ENCODE measurements at places on chromosomes 2 and 18. TPM values are rescaled to one million over a fixed set of nuclear protein-coding genes. Genes with fewer than 3 reads are reported as not detected.

The TMEM247 gene
- polyA plus RNA-seq, result not detected

GRCh38 chr2:236886456-236886855, 199.2 kb upstream of the COPS8 start:
- no peak for DNase-seq

- DNase-seq, result no peak
Measured at GRCh38 chr2:43984533-43984932, 11.3 kb downstream of the LRPPRC start.

- DNase-seq, result no peak
Measured at GRCh38 chr2:26251893-26252292, 7.2 kb downstream of the HADHB start.

GRCh38 chr18:36623681-36624190, 205.1 kb downstream of the TPGS2 start:
- no peak for DNase-seq

- no peak for DNase-seq
Measured at GRCh38 chr2:85873679-85874078, 15.1 kb downstream of the ST3GAL5 start.

GRCh38 chr2:199833525-199833924, 17.5 kb downstream of the FTCDNL1 start:
- no peak for DNase-seq

- DNase-seq, result no peak
Measured at GRCh38 chr2:16661526-16661925, 4.1 kb downstream of the CYRIA start.

- DNase-seq, result no peak
Measured at GRCh38 chr2:99974682-99975375, 167.6 kb downstream of the AFF3 start.

- DNase-seq, result no peak
Measured at GRCh38 chr2:11777066-11777782, 30.8 kb downstream of the LPIN1 start.

- DNase-seq, result no peak
Measured at GRCh38 chr2:22110244-22110651, 986.5 kb downstream of the TDRD15 start.

DNA sequence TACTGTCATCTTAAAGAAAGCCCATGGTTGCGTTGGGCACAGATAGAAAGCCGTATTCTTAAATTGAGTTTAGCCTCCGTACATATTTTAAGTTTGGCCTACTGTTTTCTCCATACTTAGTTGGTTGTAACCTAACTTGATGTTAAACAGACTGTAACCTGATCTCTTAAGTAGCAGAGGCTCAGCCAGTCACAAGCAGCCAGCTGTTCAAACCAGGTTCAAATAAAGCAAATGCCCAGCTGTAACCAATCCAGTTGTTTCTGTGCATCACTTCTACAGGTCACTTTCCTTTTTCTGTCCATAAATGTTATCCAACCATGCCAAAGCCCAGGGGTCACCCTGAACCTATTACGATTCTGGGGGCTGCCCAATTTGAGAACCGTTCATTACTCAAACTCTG, 10.0 kb upstream of the THADA start:
- DNase-seq, result no peak

The SLC30A3 gene
- polyA plus RNA-seq, result not detected

DNA sequence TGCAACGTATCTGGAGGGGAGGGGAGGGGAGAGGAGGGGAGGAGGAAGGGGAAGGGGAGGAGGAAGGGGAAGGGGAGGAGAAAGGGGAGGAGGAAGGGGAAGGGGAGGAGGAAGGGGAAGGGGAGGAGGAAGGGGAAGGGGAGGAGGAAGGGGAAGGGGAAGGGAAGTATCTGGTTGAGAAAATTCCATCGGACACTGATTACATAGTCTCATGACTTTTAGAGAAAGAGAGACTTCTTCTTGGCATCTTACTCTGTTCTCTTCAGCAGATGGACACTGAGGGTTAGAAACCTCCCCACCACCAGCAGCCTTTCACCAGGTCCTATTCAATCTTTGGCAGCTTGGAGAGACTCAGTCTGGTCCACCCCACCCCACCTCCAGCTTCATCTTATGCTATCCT, 296.3 kb downstream of the TNS1 start:
- DNase-seq, result no peak

- DNase-seq, result no peak
Measured at GRCh38 chr2:71948781-71949536, 198.7 kb downstream of the CYP26B1 start.

- DNase-seq, result no peak
Measured at GRCh38 chr18:24991141-24992060, 360.6 kb downstream of the ZNF521 start.

The ABCB11 gene
- polyA plus RNA-seq, result not detected
